ENCODE measurements at places on chromosomes 4 and X.

- no peak for DNase-seq
Measured at GRCh38 chrX:154372612-154373022, 1.8 kb downstream of the FLNA start.

- DNase-seq = no peak
Measured at GRCh38 chrX:118495958-118496762, 545 bp downstream of the DOCK11 start.

DNA sequence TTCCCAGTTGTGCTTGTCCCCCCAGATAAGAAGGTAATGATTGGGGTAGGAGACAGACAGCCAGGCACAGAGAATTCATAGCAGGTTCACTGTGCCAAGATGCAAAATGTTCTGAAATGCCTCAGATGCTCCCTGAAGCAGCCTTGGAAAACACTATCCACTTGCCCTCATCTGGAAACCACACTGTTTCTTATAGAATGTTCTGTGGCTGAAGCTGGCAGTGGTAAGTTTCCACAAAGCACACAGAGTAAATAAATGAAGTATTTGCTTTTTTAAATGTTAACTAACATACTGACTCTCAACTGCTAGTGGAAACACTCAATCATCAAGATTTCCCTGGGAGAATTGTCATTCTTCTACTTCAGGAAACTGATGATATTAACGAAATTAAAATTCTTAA is 311.4 kb downstream of the PRDM5 start:
- no peak for DNase-seq

GRCh38 chr4:45750721-45751120 is 373.1 kb downstream of the GABRG1 start:
- no peak for DNase-seq

All from cerebellum (tissue), 4 donors.